GM10248 (cell line): ENCODE measurements at places on chromosomes 12 and 14.

DNA sequence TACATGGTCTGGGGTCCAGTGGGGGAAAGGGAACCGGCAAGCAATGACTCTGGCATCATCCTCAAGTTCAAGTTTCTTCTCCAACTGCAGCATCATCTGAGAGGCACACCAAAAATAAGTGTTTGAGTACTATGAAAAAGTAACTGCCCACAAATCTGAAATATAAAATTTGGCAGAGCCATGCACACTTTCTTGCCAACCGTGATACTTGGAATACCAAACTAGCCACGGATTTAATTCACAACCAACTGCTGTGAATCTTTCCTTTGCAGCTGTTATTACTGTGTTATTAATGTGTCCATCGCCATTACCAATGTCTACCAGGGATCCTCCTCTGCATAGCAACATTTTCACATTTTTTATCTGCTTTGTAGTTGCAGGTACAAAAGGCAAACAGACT is 74.6 kb downstream of the GXYLT1 start:
- DNase-seq = no peak

GRCh38 chr12:114335607-114336006 is 70.3 kb downstream of the TBX5 start:
- no peak for DNase-seq

- no peak for DNase-seq
These were observed 29.3 kb upstream of the ANKRD9 start for GRCh38 chr14:102538602-102539543.

GRCh38 chr12:50006280-50006679 is 19.0 kb downstream of the RACGAP1 start:
- no peak for DNase-seq
